ENCODE measurements at places on chromosomes 7 and 10.

DNA sequence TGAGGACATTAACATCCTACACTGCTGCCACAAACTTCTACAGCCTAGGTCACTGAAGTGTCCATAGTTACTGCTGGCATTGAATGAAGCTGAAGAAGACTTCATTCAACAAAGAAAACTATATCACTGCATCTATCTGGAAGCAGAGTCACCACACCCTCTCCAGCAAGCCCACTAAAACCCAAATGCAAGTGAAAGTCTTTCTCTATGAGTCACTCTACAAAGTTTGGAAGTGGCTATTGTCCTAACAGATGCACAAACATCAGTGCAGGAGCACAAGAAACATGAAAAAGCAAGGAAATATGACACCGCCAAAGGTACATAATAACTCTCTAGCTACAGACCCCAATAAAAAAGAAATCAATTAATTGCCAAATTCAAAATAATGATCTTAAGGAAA, 43.5 kb upstream of the CAMK2B start:
- no peak for DNase-seq

GRCh38 chr10:61283066-61283465, 170.1 kb downstream of the TMEM26 start:
- DNase-seq = no peak

- no peak for DNase-seq
These were observed 13.0 kb upstream of the AKR1E2 start for GRCh38 chr10:4813023-4813422.

DNA sequence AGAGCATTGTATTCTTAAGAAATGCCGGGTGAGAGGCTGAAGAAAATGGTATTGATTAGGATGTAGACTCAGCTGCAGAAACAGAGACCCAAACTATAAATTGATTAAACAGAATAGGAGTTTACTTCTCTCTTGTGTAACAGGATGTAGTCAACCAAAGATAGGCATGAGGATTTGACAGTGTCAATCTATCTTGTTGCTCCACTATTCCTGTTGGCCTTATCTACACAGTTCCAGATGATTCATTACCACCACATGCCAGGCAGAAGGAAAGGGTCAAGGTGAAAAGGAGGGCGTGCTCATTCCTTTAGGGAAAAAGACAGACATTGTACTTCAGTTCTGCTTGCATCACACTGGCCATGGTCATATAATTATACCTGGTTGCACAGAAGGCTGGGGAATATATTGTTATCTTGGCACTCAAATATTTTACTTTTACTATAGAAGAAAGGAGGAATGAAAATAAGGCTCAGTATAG, 11.9 kb upstream of the DMTF1 start:
- DNase-seq = no peak

Measured in activated naive CD4-positive, alpha-beta T cell treated with anti-CD3 and anti-CD28 coated beads, Interleukin-2, amount 10 ng/mL, durations not matched to agents 7 days and 5 days (primary cell).